ENCODE measurements at places on chromosomes 6 and 20.

GRCh38 chr6:114718716-114719270 is 376.0 kb upstream of the HS3ST5 start:
- DNase-seq = no peak

DNA sequence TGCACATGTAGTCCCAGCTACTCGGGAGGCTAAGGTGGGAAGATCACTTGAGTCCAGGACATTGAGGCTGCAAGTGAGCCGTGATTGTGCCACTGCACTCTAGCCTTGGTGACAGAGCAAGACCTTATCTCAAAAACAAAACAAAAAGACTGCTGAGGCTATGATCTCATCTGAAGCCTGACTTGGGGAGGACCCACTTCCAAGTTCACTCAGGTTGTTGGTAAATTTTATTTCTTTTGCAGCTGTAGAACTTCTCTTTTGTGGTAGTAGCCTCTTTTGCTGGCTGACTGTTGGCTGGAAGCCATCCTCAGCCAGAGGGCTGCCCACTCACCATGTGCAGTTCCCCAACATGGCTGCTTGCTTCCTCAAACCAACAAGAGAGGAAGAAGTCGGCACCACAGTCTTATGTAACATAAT is 36.8 kb upstream of the ME1 start:
- no peak for DNase-seq

DNA sequence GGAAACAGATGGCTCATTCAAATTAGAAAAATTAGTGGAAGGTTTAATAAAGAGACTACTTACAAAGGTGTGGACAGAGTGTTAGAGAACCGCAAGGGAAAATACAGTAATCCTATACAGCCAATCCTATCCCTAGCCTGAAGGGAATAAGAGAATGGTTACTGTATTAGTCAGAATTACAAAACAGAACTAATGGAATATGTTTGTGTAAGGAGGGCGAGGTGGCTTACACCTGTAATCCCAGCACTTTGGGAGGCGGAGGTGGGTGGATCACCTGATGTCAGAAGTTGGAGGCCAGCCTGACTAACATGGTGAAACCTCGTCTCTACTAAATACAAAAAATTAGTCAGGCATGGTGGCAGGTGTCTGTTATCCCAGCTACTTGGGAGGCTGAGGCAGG is 16.3 kb upstream of the TRPC4AP start:
- no peak for DNase-seq

GRCh38 chr6:133613211-133613610 is 275.7 kb upstream of the TCF21 start:
- no peak for DNase-seq

GRCh38 chr20:1712634-1713624 is 55.4 kb upstream of the SIRPG start:
- no peak for DNase-seq

DNA sequence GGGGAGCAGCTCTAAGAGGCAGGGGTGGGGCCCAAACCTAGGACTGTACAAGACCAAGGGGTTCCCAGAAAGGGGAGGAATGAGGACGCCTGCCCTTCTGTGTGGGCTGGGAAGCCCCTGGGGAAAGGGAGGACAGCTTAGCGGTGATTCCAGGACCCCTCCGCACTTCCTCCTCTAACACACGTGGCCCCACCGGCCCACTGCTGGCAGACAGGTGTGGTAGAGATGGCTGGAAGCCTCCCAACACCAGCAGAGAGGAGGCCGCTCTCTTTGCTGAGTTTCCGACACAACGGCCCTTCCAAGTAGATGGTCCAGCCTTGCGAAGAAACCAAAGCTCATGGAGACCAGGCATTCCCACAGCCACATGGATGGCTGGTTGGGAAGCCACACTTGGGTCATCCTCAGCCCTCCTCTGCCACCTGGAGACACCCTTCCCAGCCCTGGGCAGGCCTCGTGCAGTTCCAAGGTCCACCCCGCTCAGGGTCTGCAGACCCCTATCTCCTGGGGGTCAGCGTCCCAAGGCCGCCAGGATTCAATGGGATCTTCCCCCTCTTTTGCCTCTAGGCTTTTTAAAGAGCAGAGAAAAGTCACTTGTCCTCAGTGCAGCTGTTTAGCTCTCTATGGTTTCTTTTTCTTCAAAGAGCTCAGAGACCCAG is 43.9 kb downstream of the RRBP1 start:
- no peak for DNase-seq

GRCh38 chr6:105994591-105995390 is 91.3 kb upstream of the PRDM1 start:
- DNase-seq = no peak

- DNase-seq = no peak
Observed at GRCh38 chr6:97214671-97215070, 68.3 kb downstream of the MMS22L start.

DNA sequence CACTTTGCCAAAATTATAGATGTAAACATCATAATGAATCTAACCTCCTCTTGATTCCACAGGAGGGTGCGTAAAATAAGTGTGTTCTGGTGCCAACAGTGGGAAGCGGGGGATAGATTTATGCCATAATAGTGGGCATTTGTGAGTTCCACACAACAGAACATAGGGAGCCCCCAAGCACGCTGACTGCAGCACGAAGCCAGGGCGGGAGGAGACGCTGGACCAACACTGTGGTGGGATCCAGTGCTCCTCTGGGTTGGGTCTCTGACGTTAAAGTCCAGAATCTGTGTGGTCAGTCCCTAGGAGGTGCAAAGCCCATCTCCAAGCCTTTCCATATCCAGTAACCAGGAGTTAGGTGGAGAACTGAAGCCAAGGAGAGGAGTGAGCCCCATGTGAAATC is 1.8 kb upstream of the TTLL2 start:
- no peak for DNase-seq

DNA sequence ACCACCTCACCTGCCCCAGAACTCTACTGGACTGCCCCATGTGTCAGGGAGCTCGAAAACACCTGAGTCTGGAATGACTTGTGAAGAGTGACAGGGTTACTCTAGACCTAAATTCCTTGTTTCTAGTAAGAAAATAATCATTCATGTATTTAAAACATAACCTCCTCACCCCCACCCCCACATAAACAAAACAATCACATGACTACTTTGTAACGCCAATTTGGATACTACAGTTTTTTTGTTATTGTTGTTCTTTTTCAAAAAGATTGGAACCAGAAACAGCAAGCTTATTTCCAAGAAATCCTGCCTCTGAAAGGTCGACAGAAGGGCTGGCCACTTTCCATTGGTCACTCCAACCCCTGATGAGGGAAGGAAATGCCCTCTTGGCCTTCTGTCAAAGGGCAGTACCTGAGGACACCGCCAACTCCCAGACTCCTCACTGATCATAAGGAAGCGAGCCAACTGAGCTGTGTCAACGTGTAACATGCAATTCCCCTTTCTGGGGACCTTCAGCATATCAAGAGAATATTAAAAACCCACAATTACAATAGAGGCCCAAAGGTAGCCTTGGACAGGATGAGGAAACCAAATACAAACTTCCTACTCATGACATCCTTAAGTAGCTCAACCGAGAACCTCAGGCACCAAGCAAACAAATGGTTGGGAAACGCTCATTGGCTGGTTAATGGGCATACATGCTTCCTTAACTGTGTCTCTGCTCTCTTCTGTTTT is 2.6 kb downstream of the MCUR1 start:
- no peak for DNase-seq

DNA sequence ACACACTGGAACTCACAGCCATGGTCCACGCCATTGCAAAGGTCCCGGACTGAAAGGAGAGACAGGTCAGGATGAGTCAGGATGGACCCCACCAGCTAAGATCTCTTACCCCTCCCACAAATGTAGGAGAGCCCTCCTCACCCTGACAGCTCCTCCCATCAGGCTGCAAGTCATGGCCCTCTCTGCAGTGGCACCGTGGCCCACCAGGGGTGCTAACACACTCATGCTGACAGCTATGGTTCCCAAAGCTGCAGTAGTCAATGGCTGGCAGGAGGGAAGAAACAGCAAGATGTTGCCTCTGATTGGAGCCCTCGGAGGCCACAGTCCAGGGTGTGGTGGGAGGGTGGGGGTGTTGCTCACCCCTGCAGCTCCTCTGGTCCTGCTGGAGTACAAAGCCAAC is 5.7 kb upstream of the RBPJL start:
- no peak for DNase-seq

GRCh38 chr6:41186031-41186562 is 14.9 kb downstream of the TREML2 start:
- no peak for DNase-seq

GRCh38 chr6:106132153-106132698 is 46.1 kb downstream of the PRDM1 start:
- DNase-seq = no peak

GRCh38 chr6:51533962-51534361 is 553.5 kb downstream of the PKHD1 start:
- no peak for DNase-seq

DNA sequence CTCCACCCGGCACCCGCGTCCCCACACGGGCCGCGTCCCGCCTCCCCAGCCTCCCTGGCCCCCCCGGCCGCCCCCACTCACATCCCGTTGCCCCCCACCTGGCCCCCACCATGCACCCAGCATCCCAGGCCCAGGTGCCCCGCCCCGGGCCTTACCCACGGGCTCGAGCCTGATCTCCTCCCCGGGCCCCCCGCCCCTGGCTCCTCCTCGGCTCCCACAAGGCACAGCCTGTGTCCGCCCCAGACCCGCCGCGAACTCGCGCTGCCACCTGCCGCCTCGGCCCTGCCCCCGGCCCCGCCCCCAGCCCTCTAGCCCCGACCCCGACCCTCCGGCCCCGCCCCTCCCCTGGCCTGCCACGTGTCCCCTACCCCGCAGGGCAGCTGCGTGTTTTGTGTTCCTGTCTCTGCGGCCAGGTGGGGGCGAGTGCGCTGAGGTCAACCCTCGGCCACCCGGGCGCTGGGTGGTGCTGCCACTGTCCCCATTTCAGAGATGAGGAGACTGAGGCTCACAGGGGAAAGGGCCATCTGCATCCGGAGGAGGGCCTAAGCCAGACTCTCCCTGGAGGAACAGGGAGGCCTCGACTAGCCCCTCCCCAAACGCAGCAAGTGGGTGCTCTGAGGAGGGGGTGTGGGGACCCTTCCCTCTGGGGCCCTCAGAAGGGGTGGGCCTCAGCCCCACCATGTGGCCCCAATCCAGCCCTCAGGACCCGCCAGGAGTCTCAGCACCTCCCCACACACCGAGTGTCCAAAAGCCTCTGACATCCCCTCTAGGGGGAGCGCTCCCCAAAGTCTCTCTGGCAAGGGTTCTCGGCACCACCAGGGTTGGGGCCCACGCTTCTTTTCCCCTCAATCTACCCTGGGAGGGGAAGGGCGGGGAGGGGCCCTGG is 99.8 kb downstream of the TAF4 start:
- DNase-seq = no peak

- DNase-seq = no peak
Observed at GRCh38 chr6:28693751-28694443, 168.2 kb downstream of the GPX5 start.

DNA sequence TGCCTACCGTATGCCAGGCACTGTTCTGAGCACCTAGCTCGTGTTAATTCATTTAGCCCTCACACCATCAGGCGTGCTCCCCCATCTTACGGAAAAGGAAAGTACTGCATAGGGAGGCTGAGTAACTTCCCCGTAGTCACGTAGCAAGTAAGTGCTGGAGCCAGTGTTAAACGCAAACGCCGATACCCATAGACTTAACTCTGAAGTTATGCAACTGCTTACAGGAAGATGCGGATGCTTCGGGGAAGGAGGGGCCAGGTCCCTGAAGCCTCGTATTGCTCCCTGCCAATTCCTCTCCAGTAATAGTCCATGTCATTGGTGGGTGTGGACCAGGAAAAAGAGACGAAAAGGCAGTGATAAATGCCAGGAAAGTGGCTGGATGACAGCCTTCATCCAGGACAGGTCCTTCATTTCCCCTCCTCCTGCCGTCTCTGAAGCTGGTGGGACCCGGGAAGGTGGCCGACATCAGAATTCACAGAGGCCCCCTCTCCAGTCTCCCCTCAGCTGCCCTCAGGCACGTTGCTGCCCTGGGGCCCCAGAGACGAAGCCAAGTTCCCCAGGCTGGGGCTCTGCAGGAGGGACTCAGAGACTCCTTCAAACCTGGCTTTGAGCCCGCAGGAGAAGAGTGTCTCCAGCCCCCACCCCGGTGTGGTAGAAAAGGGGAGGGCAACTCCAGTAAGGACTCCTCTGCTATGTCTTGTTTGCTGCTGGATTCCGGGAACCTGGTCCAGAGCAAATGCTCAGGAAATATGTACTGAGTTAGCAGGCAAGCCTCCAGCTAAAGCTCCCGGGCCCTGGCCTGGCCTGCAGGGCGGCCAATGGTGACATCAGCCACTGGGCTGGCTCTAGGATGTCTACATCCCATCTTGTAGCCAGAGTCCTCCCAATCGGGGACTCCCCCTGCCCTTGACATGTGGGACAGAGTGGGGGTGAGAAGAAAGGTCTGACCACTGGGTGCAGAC is 37.8 kb downstream of the RAB44 start:
- no peak for DNase-seq

DNA sequence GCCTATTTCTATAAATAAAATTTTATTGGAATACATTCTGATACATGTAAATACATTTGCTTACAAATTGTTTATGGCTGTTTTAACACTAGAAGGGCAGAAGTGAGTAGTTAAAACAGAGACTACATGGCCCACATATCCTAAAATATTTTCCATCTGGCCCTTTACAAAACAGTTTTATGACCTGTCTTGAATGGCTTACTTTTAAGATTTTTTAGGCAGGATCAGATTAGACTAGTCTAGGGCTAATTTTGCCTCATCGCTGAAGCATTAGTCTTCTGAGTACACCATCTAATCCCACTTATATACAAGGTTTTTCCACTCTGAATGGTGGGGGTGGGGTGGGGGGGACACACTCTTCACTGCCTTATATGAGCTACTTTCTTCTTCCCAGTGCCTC is 27.1 kb downstream of the PLAGL1 start:
- no peak for DNase-seq

DNA sequence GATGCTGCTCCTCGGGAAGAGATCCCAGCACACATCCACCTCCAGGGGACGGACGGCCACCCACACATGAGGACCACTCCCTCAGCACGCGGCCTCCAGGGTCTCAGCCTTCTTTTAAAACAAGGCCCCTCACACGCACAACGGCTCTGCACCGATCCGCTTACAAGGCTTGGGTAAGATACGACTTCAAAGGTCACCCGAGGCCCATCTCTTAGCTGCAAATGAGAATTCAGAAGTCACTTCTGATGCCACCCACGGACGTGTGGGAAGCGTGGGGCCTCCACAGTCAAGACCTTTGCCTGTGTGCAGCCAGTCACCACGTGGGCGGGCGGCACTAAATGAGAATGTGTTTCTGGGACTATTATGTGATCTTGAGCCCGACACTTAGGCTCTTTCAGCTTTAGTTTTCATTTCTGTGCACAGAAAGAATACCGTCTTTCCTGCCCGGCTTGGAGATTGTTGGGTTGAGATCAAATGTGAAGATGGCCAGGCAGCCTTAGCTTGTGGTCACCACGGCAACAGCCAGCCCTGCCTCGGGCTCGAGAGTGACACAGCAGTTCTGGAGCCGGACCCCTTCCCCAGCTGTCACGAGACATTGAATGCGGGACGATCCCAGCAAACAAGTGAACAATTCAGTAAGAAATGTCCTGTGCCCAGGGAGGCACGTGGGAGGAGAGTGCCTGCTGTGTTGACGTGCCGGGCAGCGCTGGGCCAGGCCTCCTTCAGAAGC is 91.6 kb downstream of the RAMACL start:
- DNase-seq = no peak

DNA sequence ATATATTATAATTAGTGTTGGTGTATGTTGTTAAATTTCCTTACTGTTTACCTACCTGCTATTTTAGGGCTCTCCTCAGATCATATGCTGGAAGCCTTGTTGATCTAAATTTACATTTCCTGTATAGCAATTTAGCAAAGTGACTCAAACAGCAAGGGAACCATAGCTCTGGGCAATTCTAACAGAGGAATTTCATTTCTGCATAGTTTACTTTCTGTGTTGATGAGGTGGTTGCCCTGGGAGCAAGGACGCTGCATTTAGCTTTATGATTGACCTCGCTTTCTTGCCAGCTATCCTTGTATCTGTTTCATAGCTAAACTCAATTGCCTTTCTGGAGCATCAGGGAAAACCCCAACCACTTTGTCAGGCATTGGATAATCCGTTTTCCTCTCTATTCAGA is 810.8 kb downstream of the GRIK2 start:
- DNase-seq = no peak

All from NCI-H187 (cell line).